ENCODE measurements at places on chromosomes 3 and 15.

GRCh38 chr3:32110233-32110760, 3.9 kb downstream of the GPD1L start:
- DNase-seq: no peak

DNA sequence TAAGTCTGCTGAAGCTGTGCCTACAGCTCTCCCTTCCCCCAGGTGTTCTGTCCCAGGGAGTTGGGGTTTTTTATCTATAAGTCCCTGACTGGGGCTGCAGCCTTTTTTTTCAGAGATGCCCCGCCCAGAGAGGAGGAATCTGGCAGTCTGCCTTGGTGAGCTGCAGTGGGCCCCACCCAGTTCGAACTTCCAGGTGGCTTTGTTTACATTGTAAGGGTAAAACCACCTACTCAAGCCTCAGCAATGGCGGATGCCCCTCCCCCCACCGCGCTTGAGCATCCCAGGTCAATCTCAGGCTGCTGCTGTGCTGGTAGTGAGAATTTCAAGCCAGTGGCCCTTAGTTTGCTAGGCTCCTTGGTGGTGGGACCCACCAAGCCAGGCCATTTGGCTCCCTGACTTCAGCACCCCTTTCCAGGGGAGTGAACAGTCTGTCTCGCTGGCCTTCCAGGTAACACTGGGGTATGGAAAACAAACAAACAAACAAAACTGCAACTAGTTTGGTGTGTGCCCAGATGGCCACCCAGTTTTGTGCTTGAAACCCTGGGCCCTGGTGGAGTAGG, 189.4 kb downstream of the MFSD1 start:
- DNase-seq: no peak

GRCh38 chr3:127587876-127588275, 2.7 kb downstream of the TPRA1 start:
- DNase-seq: no peak

DNA sequence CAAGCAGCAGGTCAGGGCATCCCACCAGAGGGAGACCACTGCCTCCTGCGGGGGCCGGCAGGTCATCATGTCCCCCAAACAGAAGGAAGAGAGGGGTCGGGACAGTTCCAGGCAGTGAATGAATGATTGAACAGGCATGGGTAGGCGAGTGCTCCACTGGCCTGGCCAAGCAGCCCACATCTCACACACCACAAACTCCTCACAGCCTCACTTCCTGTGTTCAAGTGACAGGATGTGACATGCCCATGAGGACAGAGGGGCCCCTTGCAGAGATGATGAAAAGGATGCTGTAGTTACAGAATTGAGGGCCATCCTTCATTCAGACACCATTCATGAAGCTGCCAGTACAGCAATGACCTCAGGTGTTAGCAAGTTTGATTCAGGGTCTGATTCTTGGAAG, 3.7 kb downstream of the IQSEC1 start:
- DNase-seq: no peak

DNA sequence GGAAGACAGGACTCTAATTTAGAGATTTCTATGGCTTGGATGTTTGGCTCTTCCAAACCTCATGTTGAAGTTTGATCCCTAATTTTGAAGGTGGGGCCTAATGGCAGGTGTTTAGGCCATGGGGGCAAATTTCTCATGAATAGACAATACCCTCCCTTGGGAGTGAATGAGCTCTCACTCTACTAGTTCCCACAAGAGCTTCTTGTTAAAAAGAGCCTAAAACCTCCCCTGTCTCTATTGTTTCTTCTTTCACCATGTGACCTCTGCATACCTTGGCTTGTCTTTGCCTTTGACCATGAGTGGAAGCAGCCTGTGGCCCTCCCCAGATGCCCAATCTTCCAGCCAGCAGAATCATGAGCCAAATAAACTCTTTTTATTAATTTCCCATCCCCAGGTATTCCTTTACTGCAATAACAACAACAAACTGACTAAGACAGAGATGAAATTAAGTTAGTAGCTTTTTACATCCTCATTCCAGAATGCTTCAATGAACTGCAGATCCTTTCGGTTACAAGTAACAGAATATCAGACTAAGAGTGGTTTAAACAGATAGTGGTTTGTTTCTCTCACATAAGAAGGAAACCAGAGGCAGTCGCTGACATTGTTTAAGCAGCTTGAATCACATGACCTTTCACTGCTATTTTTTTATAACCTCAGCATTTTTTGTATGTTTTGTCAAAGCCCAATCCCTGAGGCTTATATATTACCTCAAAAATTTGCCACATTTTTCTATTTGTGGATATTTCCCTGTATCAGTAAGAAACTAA, 1013.3 kb upstream of the SEMA6D start:
- no peak for DNase-seq

- DNase-seq: no peak
Measured at GRCh38 chr3:153626158-153626557, 464.1 kb downstream of the RAP2B start.

DNA sequence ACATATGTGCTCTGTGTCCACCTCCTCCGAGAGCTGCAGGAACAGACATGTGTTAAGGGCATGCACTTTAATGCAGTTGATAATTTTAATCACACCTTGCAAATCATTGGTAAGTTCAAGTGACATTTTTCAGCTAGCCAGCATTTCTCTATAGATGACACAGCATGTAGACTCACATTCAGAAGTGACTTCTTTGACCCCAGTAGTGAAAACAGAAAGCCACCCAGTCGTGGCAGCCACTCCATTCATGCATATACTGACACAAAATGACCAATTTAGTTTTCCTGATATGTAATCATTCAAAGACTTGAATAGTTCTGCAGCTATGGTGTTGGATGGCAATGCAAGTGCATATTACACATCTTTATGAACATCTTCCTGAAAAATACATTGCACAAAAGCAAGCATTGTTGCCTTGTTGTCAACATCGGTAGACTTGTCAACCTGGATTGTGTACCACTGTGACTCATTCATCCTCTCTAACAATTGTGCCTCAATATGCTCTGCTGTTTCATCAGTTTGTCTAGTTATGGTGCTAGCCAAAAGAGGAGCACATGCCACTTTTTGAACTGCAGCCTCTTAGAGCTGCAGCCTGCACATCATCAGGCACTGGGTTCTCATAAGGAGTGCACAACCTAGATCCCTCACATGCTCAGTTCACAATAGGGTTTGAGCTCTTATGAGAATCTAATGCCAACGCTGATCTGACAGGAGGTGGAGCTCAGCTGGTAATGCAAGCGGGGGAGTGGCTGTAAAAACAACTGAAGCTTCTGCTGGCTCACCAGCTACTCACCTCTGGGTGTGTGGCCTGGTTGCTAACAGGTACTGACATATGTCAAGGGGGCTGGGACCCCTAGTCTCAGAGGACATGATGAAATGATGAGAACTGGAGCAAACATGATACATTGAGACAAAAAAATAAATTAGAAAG, 622.0 kb downstream of the PYDC2 start:
- DNase-seq: no peak

- no peak for DNase-seq
Measured at GRCh38 chr3:13621381-13622221, 72.7 kb downstream of the FBLN2 start.

GRCh38 chr15:36301947-36302346, 277.5 kb upstream of the CDIN1 start:
- DNase-seq: no peak

DNA sequence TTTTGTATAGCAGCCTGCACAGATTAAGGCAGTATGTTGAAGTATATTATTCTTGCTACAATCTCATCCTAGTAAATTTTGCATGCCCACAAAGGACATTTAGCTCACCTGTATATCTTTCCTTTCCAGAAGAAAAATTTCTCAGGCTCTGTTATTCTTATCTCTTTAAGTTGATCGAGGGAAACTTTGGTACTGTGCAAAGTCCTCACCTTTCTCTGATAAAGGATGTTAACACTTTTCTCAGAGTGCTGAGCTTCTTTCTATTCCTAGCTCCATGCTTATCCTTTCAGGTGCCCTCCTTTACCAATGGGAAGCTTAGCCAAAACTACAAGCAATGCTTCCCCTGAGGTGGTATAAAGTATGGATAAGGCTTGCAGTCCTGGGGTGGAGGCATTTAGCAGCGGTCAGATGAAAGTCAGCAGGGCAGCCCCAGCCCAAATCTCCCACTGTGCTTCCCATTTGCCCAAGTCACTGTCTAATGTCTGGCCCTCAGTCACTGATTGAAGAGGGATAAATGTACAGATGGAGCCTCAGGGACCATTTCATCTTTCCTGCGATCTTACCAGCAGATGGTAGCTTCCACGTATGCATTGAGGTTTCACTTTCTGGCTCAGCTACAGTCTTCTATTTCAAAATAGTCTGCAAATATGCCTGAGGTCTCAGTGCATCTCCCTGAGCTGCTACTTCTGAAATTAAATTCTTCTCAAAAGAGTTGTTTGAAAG, 127.8 kb upstream of the P2RY1 start:
- no peak for DNase-seq

DNA sequence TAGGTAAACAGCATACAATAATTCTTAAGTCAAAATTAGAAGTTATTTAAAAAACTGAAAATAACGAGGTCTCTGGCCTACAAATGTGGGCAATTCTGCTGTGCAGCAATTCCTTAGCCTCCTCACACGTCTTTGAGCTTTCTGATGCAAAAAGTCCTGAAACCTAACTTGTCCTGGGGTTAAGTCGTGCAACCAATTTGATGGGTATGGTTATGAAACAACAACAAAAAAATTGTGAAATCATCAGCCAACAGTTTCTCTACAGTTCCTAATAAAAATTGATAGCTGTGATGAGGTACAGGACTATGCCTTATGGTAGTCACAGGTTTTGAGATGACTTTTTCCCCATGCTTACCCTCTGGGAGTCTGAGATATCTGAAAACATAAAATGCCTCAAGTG, 6.5 kb upstream of the GLB1 start:
- DNase-seq: no peak

DNA sequence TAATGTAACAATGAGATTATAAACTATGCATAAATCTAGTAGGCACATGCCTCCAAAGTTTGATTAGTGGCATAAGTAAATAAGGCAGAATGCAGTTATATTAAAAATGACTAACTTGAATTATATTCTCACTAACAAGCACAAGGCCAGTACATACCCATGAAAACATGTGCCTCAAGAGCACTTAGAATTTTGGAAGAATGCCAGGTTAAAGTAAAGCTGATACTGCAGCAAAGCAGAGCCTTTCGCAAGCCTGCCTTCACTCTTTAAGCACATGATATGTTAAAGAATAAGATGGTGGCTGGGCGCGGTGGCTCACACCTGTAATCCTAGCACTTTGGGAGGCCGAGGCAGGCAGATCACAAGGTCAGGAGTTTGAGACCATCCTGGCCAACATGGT, 49.0 kb downstream of the KBTBD12 start:
- DNase-seq: no peak

GRCh38 chr15:41182266-41182665, 48.3 kb downstream of the EXD1 start:
- no peak for DNase-seq

GRCh38 chr15:63436341-63436740, 54.7 kb upstream of the CA12 start:
- DNase-seq: no peak

DNA sequence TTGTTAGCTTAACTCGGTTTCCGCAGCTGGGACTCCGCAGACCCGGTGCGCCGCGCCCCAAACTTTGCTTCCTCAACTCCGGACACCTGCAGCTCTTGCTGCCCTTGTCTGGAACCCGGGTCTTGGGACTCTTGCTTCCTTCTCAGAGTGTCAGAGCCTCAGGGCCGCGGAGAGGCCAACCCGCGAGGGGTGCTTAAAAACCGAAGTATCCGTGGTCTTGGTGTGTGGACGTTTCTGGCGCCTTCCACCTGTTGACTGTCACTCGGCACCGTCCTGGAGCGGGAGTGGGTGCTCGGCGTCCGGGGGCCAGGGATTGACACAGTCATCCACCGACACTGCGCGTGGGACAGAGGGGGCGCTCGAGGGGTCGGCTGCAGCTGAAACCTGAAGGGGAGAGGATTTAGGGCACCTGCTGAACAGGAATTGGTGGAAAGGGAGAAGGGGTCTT, 386 bp downstream of the SQOR start:
- DNase-seq: peak; percentile 11

GRCh38 chr15:89330119-89330518, 4.5 kb downstream of the POLG start:
- DNase-seq: no peak

DNA sequence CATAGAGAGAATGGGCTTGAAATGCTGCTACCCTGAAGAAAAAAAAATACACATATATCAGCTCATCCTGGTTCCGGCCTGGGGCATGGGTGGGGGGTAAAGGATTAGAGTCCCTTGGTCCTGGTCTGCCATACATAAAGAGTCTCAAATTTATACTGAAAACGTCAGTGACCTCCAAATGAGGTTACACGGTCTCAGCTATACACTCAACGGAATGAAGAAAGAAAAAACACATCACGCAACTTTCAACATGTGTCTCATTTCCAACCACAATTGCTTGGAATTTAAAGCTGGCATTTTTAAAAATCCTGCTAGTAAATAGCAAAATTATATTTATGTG, 612.8 kb downstream of the MCTP2 start:
- no peak for DNase-seq

DNA sequence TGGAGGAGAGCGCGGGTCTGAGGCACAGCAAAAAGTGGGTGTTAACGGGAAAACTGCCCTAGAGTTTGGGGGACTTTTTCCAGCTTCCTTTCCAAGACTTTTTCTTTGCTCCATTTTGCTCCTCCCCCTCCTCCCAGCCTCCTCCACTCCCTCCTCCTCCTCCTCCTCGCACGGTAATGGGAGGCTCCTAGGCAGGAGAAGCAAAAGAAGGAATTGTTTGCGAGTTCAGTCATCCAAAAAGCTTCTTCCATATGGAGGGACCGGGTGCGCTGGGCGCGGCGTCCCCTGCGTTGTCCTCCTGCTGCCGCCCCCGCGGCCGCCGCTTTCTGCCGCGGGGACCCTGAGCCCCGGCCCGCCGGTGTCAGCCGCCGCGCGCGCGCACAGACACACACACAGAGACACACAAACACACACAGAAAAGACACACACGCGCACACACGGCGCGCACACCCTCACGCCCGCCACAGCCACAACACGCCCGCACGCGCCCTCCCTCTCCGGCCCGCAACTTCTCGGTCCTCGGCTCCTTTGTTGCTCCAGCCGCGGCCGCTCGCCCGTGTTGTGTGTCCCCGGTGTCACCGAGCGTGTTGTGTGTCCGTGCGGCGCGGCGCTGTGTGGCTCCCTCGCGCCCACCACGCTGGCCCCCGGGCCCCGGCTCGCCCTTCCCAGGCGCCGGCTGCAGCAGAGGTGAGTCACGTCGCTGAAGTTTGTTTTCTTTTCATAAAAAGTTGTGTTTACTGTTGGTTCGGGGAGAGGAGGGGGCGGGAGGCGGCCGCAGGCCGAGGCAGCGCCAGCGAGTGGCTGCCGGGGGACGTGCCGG, at the start of gene BOC:
Gene BOC, plus strand, starts transcription at position 228 of the 820 bp plus-strand sequence. CDS start 38,246 bp downstream, outside the sequence.
- peak; percentile 12 for DNase-seq

DNA sequence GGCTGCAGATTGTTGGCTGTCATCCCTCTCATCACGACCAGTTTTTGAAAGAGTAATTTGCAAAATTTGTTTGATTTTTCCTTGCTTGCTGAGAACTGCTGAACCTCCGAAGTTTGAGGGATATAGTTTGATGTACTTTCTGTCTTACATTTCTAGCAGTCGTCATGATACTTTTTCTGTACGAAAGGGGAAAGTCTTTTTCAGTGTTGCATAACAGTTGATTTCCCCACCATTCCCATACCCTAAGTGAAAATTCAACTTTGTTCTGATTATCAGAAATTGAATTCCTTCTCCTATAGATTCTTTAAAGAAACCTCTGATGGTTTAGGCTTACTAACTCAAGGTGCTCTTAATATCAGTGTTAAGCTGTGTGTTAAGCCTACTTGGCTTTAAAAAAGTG, 1.6 kb downstream of the PDE8A start:
- no peak for DNase-seq

Measured in cerebellar cortex (tissue), 1 donor.